ACHN (cell line): ENCODE measurements at places on chromosomes 4 and X.
A peak's percentile ranks its signal among the peaks of the same experiment; 100 is the strongest.

- no peak for DNase-seq
Measured at GRCh38 chrX:154432210-154432609, 3.7 kb downstream of the ATP6AP1 start.

DNA sequence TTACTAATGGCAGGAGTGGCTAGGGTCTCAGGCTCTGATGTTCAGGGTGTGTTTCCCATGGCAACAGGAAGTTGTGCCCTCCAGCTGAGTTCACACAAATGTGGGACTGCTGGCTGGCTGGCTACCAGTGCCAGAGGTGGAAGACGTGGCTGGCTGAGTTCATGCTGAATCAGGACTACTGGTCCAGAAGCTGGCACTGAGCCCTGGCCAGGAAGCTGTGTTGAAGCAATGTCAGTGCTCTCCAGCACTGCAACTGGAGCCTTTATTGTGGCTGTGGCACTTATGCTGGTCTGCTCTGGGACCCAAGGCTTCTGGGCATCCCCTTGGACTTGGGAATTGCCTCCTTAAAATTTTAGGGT is 42.0 kb upstream of the ZXDA start:
- no peak for DNase-seq

GRCh38 chrX:39261446-39262147 is 460.3 kb downstream of the MID1IP1 start:
- DNase-seq = peak; percentile 22

DNA sequence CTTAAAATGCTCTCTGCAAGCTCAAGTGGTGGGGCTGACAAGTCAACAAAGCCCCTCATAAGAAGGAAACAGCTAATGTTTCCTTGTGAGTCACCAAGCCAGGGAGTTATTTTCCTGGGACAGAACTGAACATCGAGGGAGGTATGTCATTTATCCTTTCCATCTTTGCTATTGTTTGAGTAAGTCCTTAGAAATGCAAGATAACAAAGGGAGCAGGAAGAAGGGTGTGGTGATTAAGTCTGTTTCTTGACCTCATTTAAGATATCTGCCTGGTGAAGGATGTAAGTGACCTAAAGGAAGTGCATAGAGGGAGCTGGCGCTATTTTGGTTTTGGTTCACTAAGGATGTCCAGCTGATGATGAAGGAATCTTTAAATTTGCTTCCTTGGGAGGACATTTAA is 39.9 kb downstream of the ATG4A start:
- DNase-seq = no peak

DNA sequence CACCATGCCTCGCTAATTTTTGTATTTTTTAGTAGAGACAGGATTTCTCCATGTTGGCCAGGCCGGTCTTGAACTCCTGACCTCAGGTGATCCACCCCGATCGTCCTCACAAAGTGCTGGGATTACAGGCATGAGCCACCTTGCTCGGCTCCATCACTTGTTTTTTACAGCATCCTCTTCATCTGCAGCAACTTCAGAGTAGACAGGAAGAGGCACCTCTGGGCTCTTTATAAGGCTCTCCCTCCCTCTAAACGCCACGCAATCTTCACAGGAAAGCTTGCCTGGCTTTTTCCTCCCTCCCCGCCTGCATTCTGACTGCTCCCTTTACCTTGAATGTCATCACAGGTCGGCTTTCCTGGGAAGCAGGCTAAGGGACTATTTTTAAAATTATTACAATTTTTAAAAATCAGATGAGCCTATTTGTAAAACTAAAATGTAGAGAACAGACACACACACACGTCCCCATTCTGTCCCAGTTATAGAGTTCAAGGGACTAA is 111.5 kb upstream of the LDB2 start:
- no peak for DNase-seq

DNA sequence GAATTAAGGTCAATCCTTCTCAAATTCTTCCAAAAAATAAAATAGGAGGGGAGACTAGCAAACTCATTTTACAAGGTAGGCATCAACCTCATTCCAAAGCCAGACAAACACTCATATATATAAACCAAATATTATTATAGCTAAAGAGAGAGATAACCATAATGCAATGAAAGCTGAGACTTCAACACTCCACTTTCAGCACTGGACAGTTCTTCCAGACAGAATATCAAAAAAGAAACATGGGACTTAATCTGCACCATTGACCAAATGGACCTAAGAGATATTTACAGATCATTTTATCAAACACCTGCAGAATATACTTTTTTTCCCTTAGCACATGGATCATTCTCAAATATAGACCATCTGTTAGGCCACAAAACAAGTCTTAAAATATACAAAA is 15.5 kb upstream of the EDA2R start:
- DNase-seq = no peak

- no peak for DNase-seq
Measured at GRCh38 chr4:48337731-48338130, 3.6 kb upstream of the SLAIN2 start.
